ENCODE measurements at places on chromosomes 13 and 19.

GRCh38 chr13:80360453-80360800 is 19.5 kb upstream of the SPRY2 start:
- DNase-seq = no peak

GRCh38 chr13:106680796-106681472 is 113.0 kb upstream of the ARGLU1 start:
- DNase-seq = peak; percentile 65

DNA sequence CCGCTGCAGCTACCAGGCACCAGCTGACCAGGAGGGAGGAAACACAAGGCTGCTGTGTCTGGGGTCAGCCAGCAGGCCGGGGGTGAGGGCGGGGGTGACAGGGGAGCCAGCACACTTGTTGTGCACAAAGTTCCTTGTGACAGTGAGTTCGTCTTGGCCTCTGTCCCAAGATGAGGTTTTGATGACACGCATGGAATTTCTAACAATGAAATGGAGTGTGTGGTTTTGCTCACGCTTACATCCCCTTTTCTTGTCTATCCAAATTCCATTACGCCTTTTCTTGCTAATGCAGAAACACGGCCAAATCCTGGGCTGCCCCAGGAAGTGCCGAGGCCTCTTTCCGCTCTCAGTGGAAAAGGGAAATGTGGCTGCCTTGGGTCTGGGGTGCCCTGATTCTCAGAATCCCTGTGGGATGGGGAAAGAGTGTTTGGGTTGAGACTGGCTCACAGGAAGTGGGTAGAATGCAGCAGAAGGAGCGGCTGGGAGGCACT is 73.8 kb downstream of the GADD45B start:
- no peak for DNase-seq

- no peak for DNase-seq
These were observed 4.8 kb downstream of the SLC17A7 start for GRCh38 chr19:49436381-49437017.

- DNase-seq = no peak
These were observed 21.7 kb upstream of the ZNF429 start for GRCh38 chr19:21483589-21484170.

- no peak for DNase-seq
These were observed 16.0 kb downstream of the SSC5D start for GRCh38 chr19:55504252-55504603.

GRCh38 chr13:108346376-108346775 is 76.9 kb downstream of the TNFSF13B start:
- no peak for DNase-seq

DNA sequence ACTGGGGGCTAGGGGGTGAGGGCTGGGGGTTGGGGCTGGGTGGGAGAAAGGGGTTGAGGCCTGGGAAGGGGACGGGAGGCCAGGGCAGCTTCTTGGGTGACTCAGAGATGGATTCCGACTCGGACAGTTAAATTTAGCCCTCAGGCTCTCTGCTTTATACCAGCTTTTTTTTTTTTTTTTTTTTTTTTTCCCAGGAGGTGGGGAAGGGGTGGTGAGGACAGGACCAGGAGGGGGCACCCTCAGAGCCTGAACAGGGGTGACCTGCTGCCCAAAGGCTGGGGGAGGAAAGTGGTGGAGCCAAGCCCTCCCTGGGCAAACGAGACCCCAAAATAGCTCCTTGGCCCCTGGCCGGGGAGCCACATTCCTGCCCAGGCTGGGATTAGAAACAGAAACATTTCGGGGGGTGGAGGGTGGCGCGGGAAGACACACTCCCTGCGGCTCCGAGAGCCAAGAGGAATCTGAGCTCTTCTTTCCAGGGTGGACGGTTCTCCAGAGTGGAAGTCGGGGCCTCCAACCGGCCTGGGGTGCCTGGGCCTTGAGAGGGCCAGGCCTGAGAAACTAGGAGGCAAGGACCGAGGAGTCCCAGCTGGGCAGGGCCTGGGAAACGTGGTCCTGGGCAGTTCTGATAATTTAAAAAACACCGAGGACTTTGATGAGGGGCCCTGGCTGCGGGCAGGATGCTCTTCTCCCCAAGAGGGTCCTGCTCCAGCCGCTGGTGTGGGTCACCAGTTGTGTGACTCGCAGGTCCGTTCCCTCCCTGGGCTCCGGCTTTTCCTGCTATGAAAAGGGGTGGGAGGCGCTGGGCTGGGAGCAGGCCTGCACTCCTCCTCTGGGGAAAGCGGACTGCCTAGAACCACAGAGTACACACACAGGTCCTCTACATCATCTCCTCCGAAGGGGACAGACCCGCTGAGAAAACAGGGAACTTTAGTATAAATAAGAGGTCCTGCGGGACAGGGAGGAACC is 813 bp upstream of the DMPK start:
- no peak for DNase-seq

DNA sequence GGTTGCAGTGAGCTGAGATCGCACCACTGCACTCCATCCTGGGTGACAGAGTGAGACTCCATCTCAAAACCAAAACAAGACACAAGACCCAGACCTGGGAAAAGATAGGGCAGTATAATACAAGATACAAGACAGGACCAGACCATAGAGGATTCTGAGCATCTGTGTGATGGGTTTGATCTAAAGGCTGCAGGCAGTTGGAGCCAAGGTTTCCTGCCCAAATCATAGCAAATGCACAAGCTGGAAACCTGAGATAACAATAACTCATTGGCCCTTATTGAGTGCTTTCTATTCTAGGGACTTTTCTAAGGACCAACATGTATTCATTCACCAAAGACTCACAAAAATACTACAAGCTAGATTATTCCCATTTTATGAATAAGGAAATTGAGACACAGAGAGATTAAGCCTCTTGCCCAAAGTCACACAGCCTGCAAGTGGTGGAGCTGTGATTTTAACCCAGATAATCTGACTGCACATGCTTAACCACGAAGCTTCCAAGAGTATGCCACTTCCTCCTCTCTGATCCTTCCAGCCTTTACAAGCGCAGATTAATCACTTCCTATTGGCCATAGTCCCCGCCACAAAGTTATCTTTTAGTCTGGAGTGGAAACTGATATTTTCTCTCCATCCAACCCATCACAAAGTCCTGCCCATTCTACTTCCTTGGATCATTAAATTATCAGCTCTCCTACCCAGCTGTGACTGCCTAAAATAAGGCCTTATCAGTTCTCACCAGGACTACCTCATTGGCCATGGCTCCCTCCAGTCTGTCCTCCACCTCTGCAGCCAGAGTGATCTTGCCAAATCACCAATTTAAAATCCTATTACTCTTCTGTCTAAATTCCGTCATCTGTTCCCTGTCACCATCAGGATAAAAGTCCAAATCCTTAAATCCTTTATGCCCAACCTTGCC is 147.2 kb downstream of the FLT1 start:
- DNase-seq = no peak

DNA sequence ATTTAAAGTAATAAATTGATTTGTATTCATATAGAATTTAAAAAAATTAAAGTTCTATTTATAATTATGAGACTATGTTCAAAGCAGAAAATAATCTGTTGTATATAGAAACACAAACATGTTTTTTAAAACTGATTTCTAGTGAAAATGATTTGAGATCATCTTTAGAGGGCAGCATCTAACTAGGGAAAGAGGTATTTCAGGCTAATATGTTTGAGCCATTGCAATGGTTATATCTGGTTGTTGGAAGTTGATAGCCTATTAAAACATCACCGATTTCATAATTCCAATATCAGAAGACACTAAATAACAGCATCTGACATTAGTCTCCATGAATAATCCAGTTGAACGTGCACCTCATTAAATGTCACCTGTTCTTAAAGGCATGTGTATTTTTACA is 79.8 kb upstream of the SLITRK6 start:
- no peak for DNase-seq

DNA sequence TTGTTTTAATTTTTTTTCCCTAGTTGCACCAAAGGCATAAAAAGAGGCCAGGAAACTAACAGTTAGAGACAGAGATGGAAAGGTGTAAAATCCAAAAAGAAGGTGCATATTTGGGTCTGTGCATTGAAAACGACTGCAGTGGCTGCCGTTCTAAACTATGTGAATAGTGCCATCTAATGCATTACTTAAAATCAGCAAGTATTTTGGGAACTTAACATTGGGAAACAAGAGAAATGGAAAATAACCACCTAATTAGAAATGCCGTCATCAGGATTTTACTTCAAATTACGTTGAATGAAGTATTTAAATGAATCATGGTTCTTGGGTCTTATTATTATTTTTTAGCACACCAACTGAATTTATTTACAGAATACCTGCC is 189.5 kb upstream of the MIR17HG start:
- DNase-seq = no peak

DNA sequence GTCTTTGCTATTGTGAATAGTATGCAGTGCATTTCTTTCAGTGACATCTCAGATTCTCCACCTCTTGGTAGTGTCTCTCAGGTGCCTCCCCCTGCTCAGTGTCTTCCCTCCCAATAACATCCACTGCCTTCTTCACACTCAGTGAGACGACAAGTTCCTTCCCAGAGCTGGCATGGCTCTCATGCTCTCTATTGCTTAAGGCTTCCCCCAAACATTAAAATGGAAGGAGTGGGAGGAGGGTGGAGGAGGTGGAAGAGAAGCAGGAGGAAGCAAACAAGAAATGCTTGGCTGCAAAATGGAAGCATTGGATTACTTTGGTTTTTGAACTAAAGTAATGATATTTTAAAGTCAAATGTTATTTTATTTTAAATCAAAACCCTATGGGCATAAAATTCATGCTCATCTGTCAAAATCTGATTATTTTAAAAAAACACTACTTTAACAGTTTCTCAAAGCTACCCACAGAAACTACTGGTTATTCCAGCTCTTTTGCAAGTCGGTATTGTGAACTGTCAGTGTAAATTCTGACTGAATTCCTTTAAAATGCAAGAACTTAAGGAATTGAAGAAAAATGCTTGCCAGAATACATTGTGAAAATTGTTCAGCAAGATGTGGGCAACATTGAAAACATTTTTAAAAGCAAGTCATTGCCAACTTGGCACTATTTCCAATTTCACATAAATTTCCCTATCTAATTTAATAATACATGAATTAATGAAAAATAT is 727.6 kb upstream of the ARGLU1 start:
- DNase-seq = no peak

GRCh38 chr13:54226876-54227275 is 1198.3 kb downstream of the OLFM4 start:
- no peak for DNase-seq

DNA sequence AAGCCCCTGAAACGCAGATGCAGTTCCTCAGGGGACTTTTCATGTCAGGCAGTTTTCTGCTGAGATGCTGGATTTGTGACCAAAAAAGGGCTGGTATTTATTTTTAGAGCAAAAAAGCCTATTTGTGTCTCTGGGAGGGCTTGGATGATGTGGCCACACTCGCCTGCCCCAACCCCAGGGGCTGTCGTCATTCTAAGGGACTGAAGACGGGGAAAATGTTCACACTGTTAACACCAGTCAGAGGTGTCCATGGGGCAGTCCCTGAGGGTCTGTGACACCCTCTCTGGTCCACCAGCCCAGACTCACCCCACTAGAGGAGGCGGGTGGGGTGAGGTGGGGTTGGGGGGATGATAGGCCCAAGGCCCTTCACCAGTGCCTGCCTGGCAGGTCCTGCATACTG is 15.9 kb upstream of the EPHX3 start:
- no peak for DNase-seq

DNA sequence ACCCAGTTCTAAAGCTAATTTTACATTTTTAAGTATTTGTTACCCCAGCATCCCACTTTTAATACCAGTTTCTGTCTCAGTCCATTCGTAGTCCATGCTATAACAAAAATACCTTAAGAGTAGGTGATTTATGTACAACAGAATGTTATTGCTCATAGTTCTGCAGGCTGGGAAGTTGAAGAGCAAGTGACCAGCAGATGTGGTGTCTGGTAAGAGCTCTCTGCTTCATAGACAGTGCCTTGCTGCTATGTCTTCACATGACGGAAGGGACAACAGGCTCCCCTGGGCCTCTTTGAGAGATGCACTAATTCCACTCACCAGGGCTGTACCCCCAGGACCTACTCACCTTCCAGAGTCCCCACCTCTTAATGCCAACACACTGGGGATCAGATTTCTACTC is 96.6 kb downstream of the COL4A2 start:
- DNase-seq = no peak

GRCh38 chr13:40429706-40430545 is 236.5 kb downstream of the FOXO1 start:
- DNase-seq = no peak

DNA sequence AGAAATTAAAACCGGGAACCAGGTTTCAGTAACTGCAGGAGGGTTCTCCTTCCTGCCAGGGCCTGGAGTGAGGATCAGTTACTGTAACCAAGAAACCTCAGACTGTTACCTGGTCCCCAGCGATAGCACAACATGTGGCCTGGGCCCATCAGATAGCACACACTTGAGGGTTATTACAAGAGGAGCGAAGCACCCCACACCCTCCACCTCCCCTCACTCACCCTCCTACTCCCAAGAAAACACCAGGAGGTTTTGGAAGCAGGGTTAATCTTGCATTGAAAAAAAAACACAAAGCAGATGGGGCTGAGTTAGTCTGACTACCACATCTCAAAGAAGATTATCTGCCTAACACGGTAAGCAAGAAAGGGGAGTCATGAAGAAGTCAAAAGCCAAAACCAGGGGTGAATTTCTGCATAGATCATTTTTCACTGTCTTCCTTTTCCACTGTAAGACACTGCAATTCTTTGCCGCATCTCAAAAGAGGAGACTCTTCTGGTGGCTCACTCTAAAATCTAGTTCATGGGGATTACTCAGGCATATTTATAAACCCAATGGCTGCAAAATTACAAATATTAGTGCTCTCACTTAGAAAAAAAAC is 75.9 kb upstream of the DOCK9 start:
- DNase-seq = no peak

DNA sequence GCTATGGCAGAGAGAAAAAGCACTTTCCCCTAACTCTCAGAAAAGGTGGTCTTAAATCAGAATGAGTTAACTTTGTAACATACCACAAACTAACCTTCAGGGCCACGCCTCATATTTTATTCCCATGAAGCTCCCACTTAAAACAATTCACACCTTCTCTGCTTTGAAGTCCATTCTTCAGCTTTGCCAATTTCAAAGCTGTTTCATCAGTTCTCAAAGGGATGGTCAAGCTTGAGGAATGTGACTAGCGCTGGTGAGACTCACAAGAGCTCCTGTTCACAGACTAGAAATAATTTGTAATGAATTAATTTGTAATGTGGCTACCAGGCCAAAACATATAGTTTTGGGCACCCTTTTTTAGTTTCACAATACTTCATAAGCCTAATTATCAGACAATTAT is 68.2 kb downstream of the STK24 start:
- DNase-seq = peak; percentile 40

GRCh38 chr13:103883164-103883563 is 816.9 kb upstream of the SLC10A2 start:
- DNase-seq = peak; percentile 98

GRCh38 chr19:6678690-6679109 is 8.7 kb upstream of the TNFSF14 start:
- DNase-seq = no peak
